Stimulated activated CD8-positive, alpha-beta memory T cell treated with anti-CD3 and anti-CD28 coated beads, Interleukin-15, amount 100 ng/mL, for 48 hours (primary cell): ENCODE measurements at places on chromosomes 7 and 10.

GRCh38 chr7:27143023-27143949, at the start of gene HOXA5:
Gene HOXA5 (minus strand): TSS chr7:27143681. CDS start chr7:27143607, 74 bp downstream.
- no peak for DNase-seq

- DNase-seq = no peak
These were observed 383.1 kb downstream of the LRRTM3 start for GRCh38 chr10:67308912-67309311.

- DNase-seq = no peak
These were observed 78.1 kb upstream of the RHEB start for GRCh38 chr7:151597541-151598444.

DNA sequence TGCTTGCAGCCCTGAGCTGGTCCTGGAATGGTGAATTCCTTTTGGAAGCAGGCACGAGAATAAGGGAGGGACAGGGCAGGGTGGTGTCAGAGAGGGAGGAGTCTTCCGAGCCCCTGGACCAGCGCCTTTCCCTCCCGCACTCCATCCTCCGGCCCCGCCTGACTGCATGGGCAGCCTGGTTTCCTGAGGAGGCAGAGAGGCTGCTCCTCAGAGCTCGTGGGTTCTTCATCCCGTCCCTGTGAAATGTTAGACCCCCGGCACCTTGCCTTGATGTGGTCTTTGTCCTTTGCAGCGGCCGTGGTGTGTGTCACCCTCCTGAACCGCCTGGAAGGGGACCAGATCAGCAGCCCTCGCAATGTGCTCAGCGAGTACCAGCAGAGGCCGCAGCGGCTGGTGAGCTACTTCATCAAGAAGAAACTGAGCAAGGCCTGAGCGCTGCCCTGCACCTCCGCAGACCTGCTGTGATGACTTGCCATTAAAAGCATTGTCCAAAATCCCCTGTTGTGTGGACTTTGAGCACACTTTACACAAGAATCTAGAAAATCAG, 18.9 kb downstream of the UPP1 start:
- DNase-seq = no peak

DNA sequence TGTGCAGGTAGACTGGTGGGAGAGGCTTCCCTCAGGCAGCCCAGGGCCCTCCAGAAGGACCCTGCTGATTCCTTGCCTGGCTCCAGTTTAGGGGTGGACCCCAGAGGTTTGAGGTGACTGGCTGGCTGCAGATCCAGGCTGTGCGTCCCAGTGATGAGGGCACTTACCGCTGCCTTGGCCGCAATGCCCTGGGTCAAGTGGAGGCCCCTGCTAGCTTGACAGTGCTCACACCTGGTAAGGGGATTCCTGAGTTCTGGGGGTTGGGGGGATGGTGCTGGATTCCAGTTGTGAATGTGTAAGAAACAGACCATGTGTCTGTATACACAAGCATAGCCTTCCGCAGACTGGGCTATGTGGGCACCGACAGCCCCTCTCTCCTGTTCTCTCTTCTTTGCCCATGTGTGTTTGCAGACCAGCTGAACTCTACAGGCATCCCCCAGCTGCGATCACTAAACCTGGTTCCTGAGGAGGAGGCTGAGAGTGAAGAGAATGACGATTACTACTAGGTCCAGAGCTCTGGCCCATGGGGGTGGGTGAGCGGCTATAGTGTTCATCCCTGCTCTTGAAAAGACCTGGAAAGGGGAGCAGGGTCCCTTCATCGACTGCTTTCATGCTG, 2.7 kb downstream of the KAZALD1 start:
- no peak for DNase-seq

GRCh38 chr10:8150401-8150905, 96.0 kb downstream of the GATA3 start:
- DNase-seq = no peak

DNA sequence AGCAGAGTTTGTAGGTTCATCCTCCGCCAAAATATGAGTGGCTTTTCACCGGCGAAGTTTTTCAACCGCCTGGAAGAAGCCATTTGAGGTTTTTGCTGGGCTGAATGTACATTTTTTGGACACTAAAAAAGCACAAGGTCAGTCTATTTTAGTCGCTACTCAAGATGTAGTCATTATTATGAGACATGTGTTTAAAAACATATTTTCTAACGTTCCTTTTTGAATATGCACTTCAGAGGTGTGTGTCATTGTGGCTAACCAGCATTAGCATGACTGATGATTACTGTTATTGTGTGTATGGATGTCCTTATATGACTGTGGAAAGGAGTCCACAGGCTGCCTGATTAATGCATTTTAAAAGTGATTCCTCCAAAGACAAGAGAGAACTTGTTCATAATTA, 605.4 kb downstream of the INHBA start:
- no peak for DNase-seq

- DNase-seq = no peak
These were observed 662 bp downstream of the POLR3A start for GRCh38 chr10:78028438-78029268.

GRCh38 chr10:85607043-85607695, 759.4 kb downstream of the GRID1 start:
- no peak for DNase-seq

- no peak for DNase-seq
These were observed 43.6 kb downstream of the HK1 start for GRCh38 chr10:69321865-69322264.

DNA sequence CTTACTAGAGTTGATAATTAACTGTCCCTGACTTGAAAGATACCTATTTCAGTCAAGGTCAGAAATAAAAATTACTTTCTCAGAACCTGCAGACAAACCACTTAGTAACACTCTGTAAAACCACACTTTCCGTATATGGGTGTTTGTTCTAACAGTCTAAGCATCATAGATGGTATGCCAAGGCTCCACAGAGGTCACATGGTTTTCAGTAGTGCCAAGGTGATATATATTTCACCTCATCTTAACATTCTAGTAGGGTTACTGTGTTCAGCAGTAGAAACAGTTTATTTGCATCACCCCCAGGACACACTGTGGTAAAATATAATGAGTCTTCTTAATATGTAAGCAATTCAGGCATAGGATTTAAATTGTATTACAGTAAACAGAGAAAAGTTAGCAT, 61.5 kb downstream of the KCND2 start:
- DNase-seq = no peak

GRCh38 chr7:33554576-33554975, 350.8 kb upstream of the BMPER start:
- no peak for DNase-seq

GRCh38 chr10:124647421-124648130, 96.6 kb downstream of the FAM53B start:
- DNase-seq = no peak

DNA sequence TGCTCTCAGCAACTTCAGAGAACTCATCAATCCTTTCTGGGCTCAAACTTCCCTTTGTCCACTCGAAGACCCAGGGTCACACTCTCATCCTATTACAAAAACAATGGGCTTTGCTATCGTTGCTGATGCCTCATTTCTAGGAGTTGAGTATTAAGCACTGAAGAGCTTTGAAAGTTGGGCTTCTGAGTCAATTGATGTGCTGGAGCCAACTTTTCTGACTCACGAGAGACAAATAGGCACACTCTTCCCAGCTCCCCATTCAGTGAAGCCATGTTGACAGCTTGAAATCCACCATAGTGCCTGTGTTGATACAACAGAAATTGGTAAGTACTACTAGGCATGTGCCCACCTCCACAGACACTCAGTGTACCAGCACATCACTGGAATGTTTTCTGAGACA, 97.5 kb upstream of the PRSS58 start:
- DNase-seq = no peak

DNA sequence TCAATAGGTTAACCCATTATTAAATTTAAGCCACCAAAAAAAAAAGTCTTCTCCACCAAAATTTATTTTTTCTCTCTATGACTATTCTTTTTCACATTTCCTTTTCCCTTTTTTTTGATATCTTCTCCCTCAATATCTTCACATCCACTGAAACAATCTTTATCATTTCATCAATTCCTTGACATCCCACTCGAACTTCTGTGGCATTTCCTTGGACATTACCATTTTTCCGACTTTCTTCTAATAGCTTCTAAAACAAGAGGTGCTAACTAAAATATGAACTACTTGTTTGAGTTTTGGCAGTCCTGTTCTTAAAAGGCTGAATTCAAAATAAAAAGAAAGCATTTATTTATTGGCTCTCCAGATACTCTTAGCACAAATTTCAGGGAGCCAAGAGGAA, 684 bp upstream of the CTNNA3 start:
- DNase-seq = no peak

GRCh38 chr10:115979576-115979975, 293.4 kb downstream of the GFRA1 start:
- no peak for DNase-seq

DNA sequence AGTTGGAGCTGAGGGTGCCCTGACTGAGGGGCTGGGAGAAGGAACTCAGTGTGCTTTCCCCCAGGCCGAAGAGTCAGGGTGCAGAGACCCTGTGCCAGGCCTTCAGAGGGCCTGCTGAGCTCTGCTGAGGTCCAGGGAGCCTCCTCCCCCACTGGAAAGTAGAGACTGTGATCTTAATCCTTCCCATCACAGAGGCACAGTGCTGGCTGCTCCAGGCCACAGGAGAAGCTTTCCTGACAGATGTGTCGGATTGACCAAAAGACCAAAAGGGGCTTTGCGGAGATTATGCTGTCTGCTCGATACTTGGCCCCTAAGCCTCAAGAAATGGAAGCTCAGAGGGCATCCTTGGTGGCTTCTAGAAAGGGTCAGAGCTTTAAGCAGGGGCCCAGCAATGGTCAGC, 32.9 kb upstream of the BTRC start:
- no peak for DNase-seq

GRCh38 chr7:82715344-82715743, 271.8 kb upstream of the CACNA2D1 start:
- DNase-seq = no peak

- DNase-seq = no peak
These were observed 166.4 kb downstream of the MAD1L1 start for GRCh38 chr7:2066251-2066919.

DNA sequence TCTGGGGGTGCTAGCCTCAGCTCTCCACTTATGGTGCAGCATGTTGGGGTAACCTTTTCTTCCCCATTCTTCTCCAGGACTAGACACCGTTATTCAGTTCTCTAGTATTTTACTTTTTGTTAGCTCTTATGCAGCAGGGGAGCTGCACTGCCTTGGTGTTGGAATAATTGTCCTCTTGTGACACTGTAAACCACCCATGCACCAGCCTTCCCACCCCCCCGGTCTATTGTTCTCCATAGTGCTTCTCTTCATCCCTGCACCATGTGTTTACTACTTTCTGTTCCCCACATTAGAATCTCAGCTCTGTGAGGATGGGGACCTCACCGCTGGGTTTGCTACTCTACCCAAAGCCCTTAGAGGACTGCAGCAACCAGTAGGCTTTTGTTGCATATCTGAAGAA, 230.7 kb downstream of the RPS24 start:
- DNase-seq = no peak

DNA sequence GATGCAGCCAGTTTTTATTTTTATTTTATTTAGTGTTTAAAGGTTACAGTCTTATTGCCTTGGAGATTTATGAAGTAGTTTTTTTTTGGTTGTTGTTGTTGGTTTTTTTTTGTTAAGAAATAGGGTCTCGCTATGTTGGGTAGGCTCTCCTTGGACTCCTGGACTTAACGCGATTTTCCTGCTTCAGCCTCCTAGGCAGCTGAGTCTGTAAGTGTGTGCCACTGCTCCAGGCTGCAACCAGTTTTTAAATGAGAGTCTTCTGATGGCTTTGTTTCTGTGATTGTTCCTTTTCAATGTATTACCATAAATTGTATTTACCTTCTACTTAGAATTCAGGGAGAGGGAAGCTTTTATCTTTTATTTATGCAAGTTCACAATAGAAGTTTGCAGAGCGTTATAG, 62.8 kb downstream of the BICC1 start:
- no peak for DNase-seq

GRCh38 chr10:97096261-97097083, 89.3 kb downstream of the SLIT1 start:
- DNase-seq = peak; percentile 1

GRCh38 chr7:149856583-149856982, 17.2 kb upstream of the ATP6V0E2 start:
- DNase-seq = no peak

- no peak for DNase-seq
These were observed 30.6 kb downstream of the FHIP2A start for GRCh38 chr10:114852197-114852596.

GRCh38 chr10:3494131-3494837, 290.7 kb downstream of the KLF6 start:
- DNase-seq = no peak

GRCh38 chr7:44994877-44995554, 5.0 kb upstream of the CCM2 start:
- no peak for DNase-seq

DNA sequence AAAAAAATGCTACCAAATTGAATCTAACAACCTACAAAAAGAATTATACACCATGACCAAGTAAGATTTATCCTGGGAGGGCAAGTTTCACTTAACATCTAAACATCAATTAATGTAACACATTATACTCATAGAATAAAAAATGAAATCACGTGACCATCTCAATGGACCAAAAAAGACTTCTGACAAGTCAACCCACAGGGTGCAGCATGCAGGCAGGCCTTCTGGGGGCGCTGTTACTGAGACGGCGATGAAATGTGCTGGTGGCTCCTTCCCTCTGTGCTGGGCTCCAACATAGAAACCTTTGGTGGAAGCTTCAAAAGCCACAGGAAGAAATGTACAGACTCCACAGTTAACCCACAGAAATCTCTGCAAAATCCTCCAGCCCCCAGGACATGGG, 103.1 kb downstream of the INHBA start:
- no peak for DNase-seq

GRCh38 chr10:17238445-17239291, 10.6 kb downstream of the VIM start:
- DNase-seq = no peak

GRCh38 chr7:77329466-77330168, 86.5 kb downstream of the GSAP start:
- no peak for DNase-seq
